ENCODE measurements at places on chromosomes 4 and X. TPM values are rescaled to one million over a fixed set of nuclear protein-coding genes. Genes with fewer than 3 reads are reported as not detected.

The XAGE1A gene
- not detected for total RNA-seq

DNA sequence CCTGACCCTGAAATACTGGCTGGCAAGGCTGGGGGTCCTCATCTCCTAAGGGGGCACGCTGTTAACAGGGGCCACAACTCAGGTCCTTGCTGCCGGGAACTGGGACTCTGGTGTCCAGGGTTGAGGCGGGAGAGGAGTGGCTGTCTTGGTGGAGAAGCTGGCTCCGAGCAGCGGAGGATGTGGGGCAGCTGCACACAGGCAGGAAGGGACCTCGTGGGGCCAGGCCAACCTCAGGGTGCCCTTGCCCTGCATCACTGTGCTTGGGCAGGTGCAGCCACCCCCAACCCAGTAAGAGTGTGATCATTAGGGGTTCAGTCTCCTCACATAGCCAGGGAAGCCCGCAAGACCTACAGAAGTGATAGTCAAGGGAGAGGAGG lies 12.6 kb upstream of the PDE6B start:
- H3K27ac ChIP-seq: no peak overlapping the region
- H3K27me3 ChIP-seq: no peaks in the 10 kb centered on the region
- H3K36me3 ChIP-seq: no peaks in the 10 kb centered on the region
- H3K4me1 ChIP-seq: no peaks in the 10 kb centered on the region
- H3K4me3 ChIP-seq: no peak overlapping the region

DNA sequence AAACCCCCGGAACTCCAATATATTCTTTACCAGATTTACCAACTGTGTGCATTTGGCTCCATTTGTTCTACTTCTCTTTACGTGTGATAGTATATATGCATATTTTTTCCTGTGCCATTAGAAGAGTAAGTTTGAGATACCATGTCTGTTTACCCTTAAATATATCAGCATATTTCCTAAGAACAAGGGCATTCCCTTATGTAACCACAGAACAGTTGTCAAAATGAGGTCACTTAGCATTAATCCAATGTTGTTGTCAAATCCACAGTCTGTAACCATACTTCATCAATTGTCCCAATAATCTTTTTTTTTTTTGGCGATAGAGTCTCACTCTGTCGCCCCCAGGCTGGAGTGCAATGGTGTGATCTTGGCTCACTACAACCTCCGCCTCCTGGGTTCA lies 55.2 kb downstream of the TBC1D14 start:
- no peaks in the 10 kb centered on the region for H3K27me3 ChIP-seq
- no peak overlapping the region for H3K27ac ChIP-seq

DNA sequence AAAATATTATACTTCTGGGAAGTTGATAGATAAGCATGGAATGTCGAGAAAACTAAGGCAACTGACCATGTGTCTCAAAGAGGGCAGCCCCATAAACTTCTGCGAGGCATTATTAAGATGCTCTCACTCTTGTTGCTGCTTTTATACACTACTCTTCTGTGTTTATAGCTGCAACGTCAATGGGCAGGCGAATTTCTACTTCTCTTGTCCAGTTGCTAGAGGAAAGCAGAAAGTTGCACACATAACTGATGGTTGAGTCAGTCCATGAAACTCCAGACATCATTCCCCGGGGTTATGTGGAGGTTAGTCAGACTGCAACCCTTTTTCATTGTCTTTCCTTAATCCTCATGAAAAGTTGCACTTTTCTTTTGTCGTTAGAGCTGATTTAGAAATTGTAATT lies 39.8 kb downstream of the VCX3B start:
- no peak overlapping the region for H3K4me3 ChIP-seq
- no peaks in the 10 kb centered on the region for H3K4me1 ChIP-seq
- H3K27ac ChIP-seq: no peak overlapping the region
- H3K36me3 ChIP-seq: no peaks in the 10 kb centered on the region
- H3K27me3 ChIP-seq: no peaks in the 10 kb centered on the region
- DNase-seq: no peak

DNA sequence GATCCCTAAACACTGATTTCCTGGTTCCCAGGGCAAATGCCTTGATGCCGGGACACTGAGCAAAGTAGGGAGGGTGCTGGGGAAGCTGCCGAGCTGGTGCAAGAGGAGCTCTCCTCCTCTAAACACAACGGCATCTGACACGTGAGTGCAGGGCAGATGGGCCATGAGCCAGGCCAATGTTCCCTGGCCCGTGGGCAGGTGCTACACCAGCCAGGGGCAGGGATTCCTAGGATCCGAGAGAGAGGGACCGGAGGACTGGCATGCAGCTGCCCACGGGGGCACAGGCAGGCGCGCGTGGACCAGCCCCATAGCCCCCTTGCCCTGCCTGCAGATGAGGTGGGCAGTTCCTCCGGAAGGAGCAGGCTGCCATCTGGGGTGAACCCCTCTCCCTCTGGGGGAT lies 66.8 kb upstream of the AFAP1 start:
- no peak overlapping the region for H3K4me3 ChIP-seq
- no peak for DNase-seq
- no peaks in the 10 kb centered on the region for H3K4me1 ChIP-seq
- no peak overlapping the region for H3K27ac ChIP-seq
- no peaks in the 10 kb centered on the region for H3K27me3 ChIP-seq

The STATH gene
- total RNA-seq: not detected

The PRDM8 gene
- 0.82 TPM for total RNA-seq

All from colonic mucosa (tissue), 4 donors.